ENCODE measurements at places on chromosomes 2 and 18.

DNA sequence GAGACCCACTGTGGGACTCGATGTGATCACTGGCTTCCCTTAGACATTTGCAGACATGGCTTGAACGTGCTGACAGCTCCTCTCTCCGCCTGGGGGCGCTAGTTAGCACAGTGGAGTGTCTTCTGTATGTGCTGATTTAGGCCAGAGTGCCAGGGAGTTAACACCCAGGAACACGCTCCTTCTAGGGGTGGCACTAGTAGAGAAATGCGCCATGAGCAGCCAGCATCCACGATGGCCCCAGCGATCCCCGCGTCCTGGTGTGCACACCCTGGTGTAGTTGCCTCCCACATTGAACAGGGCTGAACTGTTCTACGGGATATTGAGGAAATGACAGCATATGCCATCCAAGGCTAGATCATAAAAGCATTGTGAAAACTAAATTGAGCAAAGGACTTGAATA, 11.4 kb upstream of the NMUR1 start:
- DNase-seq, result no peak

DNA sequence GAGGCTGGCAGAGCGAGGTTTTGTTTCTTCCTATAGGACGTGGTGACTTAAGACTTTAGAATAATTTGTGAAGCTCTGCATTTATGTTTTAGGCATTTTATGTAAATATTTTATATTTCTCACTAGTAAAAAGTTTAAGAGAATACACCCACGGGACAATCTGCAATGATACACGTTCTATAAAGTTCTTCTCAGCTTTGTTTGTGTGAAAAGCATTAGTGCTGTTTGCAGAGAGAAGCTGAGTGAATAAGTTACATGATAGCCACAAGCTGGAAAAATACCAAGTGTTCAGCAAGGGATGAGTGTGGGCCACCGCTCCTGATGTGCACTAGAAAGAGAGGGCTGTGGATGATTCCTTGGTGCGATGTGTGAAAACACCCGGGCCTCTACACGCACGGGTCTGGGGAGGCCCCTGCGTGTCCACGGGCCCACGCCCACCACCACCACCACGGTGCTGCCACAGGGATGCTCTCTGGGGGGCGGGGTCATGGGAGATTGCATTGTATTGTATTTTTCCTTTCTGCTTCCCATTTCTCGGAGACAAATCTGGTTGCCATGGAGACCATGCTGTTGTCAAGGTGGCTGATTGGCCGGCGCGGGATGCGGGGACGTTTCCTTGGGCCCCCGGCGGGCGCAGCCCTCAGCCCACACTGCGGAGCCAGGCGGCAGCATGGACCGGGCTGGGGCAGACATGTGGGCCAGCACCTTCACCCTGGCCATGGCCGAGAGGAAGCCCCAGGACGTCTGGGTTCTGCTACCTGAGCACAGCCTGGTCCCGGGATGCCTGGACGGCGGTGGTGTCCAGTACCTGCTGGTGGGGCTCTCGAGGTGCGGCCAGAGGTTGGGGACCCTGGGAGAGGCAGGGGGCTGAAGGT, at the start of gene RTP5:
TSS of gene RTP5 (plus strand) at position 643 of the 875 bp plus-strand sequence. CDS start at position 671, 28 bp downstream.
- DNase-seq, result no peak

DNA sequence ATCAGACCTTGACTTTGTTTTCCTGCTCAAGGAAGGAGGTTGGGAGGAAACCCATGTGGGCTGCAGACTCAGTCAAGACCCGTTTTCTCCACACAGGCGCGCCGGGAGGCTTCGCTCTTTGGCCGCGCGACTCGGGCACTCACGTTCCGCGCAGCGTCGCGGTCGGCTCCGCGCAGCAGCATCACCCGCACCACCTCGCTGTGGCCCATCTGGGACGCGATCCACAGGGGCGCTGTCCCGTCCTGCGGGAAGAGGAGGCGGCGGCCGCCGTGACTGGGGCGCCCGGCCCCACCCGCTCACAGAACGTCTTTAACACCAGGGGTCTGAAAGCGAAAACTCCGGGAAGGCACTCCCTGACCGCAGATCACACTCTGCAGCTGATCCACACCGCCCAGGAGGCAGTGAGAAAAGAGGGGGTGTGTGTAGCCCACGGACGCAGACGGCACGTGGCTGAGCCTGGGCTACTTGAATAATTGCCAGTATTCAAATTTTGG, 33.1 kb upstream of the NPC1 start:
- no peak for DNase-seq

- no peak for DNase-seq
Measured at GRCh38 chr2:66698091-66698490, 263.2 kb downstream of the MEIS1 start.

- no peak for DNase-seq
Measured at GRCh38 chr2:31822587-31822986, 188.2 kb downstream of the MEMO1 start.

GRCh38 chr18:59432803-59433597, 73.9 kb upstream of the LMAN1 start:
- no peak for DNase-seq

DNA sequence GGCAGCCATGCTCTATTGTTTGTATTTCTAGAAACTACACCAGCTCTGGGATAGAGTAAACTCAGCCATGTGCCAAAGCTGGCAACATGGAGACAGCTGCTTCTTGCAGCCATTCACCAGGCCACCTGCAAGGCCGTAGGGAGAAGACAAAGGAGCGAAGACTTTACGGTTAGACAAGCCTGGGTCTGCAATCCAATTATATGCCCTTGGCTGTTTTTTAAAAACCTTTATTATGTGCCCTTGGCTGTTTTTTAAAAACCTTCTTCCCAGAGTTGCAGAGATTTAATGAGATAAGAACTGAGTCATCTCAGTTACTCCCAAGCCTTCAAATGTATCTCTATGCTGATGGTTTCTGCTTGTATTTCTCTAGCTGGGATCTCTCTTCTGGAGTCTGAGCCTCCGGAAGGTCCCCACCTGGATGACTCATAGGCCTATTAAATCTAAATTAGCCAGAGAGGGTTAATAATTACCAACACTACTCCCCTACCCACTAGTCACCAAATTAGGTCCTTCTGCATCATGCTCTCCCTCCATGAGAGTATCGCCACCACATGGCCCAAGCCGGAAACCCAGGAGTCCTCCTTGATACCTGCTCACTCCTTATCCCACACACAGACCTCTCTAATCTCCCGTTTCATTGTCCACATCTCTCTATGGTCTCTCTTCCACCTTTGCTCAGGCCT, 17.5 kb upstream of the DPP4 start:
- DNase-seq, result no peak

GRCh38 chr18:44771572-44771955, 90.9 kb downstream of the SETBP1 start:
- DNase-seq, result no peak

GRCh38 chr2:196099916-196100315, 31.3 kb upstream of the DNAH7 start:
- DNase-seq, result no peak

DNA sequence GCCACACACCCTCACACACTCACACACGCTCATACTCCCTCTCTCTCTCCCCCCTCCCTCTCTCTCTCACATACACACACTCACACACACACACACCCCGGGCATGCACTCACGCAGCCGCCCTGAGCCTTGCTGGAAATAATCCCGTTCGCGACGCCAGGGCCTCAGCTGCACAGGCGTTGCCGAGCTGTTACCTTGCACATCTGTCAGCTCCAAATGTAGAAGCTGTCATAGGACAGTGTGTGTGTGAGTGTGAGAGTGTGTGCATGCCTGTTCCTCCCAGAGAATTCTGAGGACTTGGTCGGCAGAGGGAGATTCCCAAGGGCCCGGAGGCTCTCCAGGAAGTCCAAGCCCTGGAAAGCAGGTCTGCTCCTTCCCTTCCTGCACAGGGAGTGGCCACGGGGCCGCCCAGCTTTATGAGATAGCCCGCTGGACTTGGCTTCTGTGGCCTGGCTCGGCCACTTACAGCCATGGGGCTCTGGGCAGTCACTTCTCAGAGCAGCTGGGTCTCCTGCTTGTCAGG, 8.6 kb downstream of the SPR start:
- DNase-seq, result no peak

DNA sequence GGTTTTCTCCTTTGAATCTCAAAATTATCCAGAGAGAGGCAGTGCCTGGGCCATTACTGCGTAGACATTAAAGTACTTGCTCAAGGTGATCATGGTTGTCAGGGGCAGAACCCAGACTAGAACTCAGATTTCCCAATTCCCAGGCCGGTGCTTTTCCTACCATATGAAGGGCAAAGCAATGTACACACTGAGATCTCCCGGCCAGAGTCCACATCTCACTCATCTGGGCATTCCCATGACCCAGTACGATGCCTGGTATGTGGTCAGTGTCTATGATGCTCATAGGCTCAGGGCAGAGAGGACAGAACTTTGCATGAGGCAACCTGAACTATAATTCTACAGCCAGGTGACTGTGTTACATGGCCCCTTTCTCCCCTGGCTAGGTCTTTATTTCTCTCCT, 531.4 kb downstream of the TDRD15 start:
- no peak for DNase-seq

- DNase-seq, result no peak
Measured at GRCh38 chr2:231985823-231986261, 24.3 kb downstream of the DIS3L2 start.

DNA sequence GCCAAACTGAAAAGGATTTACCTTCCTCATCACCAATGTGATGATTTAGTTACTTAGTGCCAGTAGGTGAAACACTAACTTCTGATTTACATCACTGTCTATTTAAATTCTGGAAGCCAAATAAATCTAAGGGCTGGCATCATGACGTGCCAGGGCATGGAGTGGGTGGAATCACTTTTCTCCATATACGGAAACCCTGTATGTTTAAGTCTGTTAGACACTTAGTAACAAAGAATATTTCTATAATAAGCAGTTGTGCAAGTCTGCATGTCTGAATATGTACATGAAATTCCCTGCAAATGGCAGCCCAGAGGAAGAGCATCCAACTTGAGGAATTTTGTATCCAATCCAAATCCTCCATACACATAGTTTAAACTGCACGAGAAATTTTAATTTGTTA, 243.1 kb upstream of the SMAD7 start:
- DNase-seq, result no peak

GRCh38 chr2:18829251-18829902, 240.0 kb upstream of the NT5C1B start:
- DNase-seq, result no peak

DNA sequence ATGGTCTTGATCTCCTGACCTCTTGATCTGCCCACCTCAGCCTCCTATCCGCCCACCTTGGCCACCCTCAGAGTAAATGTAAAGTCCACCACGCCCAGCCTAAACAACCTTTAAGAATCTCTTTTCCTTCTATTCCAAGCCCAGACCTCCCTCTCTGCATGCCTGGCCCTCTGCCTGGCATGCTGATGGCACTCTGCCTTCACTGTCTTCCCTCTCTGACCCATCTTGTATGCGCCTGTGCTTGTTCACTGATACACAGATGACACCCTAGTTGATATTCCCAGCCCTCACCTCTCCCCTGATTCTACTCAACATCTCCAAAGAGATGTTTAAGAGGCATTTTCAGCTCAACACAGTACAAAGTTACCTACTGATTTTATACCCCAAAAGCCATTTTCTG, 466.8 kb upstream of the MEX3C start:
- no peak for DNase-seq

- DNase-seq, result no peak
Measured at GRCh38 chr2:7411691-7412090, 494.5 kb downstream of the RNF144A start.

DNA sequence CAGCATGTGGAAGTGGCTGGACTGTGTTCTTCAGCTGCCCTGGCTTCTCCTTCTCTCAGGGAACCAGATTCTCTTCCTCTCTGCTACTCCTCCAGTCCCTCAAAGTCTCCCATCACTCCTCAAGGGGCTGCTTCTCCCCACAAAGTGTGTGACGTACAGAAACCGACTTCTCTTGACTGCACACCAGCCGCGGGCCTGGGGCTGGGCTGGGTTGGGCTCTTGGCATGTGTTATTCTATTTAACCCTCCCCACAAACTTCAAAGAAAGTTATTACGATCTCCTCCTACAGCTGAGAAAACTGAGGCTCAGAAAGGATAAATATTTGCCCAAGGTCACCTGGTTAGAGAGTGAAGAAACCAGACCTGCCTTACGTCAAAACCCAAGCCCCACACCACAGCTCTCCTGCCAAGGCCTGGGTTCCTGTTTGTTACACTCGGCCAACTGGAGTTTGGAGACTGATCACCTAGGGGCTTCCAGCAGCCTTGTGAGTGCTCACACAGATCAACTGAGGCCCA, 269.0 kb downstream of the TFCP2L1 start:
- DNase-seq, result no peak

DNA sequence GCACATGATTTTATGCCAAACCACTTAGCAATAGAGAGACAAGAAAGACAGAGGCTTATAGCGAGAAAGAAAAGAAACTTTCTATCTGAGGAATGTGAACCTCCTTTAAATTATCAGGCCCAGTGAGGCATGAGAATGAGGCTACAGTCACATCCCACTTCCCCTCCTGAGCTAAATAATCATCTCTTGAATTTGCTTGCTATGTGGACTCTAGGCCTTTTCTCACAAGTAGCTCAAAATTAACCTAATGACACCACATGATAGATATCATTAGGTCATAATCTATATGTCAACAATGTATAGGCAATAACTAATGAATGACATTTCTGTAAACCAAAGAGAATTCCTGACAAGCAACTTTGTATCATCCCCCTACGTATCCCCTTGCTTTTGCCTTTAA, 301.5 kb upstream of the MGAT5 start:
- no peak for DNase-seq

GRCh38 chr2:9739531-9739964, 103.7 kb upstream of the TAF1B start:
- no peak for DNase-seq
